NCI-H2081 treated with DMSO at 0.1 percent for 48 hours (cell line): ENCODE measurements at places on chromosomes 4 and X.

GRCh38 chrX:48560056-48560455 is 14.2 kb upstream of the RBM3 start:
- DNase-seq: no peak

- no peak for DNase-seq
Measured at GRCh38 chrX:151695583-151696340, 504 bp downstream of the PRRG3 start.

DNA sequence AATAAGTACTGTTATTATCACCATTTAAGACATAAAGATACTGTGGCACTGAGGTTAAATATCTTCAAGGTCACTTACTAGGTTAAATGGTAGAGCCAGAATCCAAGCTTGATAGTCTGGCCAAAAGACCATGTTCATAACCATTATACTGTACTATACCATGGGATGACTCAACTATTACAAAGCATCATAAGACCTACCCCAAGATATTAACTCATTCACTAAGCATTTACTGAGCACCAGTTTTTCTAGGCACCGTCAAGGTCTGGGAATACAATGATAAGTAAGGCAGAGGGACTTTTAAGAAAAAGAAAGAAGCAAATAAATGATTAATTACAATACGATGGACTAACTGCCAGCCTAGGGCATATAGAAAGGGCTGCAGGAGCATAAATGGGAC is 95.5 kb upstream of the KCTD8 start:
- DNase-seq: no peak

GRCh38 chr4:47651231-47651630 is 166.2 kb downstream of the ATP10D start:
- no peak for DNase-seq

DNA sequence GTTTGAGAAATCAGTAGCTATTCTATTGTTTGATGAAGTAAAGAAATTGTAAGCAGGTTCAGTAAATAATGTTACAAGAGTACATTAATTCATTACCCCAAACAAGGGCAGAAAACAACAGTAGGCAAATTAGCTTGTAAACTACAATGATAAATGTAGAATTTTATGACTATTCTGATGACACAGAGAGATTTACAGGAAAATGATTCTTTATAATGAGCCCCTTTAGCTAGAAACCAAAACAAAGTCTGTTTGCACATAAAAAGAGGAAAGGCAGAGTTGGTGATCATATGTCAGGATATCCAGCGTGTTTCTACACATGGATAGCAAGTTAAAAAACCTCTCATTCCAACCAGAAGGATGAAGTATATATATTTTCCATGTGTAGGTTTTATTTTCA is 204.8 kb downstream of the CFAP299 start:
- no peak for DNase-seq

DNA sequence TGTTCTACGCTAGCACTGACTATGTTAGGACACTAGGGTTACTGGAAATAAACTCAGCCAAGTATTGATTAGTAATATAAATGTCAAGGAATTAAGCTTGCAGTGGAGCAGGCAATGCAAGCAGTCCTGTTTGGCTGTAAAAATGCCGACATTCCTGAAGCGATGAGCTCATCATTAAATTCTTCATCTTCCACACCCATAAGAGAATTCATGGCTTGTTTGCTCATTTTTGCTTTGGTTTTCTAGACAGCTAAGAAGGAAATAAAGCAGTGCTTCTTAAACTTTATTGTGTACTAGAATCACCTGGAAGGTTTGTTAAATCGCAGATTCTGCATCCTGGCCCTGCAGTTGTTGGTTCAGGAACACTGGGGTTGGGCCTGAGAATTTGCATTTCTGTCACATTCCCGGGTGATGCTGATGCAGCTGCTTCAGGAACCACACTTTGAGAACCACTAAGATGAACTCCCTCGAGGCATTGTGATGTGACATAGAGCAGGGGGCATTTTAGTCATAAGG is 17.8 kb downstream of the ANXA3 start:
- no peak for DNase-seq
